ENCODE measurements at places on chromosomes 7 and 10.

- DNase-seq = no peak
Observed at GRCh38 chr10:86295791-86296190, 70.8 kb downstream of the GRID1 start.

- DNase-seq = no peak
Observed at GRCh38 chr7:99406557-99406956, 1.8 kb downstream of the PDAP1 start.

DNA sequence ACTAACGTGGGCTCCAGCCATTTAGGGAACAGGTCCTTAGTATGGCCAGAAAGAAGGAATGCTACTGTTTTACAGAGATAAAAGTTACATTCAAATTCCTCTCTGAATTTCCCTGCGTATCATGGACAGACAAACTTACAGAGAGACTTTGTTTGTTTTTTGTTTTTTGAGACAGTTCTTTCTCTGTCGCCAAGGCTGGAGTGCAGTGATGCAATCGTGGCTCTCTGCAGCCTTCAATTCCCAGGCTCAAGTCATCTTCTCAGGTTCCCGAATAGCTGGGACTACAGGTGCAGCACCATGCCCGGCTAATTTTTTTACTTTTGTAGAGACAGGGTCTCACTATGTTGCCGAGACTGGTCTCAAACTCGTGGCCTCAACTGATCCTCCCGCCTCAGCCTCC, 64.5 kb upstream of the MPP7 start:
- no peak for DNase-seq

- no peak for DNase-seq
Observed at GRCh38 chr10:8712656-8713055, 658.2 kb downstream of the GATA3 start.

DNA sequence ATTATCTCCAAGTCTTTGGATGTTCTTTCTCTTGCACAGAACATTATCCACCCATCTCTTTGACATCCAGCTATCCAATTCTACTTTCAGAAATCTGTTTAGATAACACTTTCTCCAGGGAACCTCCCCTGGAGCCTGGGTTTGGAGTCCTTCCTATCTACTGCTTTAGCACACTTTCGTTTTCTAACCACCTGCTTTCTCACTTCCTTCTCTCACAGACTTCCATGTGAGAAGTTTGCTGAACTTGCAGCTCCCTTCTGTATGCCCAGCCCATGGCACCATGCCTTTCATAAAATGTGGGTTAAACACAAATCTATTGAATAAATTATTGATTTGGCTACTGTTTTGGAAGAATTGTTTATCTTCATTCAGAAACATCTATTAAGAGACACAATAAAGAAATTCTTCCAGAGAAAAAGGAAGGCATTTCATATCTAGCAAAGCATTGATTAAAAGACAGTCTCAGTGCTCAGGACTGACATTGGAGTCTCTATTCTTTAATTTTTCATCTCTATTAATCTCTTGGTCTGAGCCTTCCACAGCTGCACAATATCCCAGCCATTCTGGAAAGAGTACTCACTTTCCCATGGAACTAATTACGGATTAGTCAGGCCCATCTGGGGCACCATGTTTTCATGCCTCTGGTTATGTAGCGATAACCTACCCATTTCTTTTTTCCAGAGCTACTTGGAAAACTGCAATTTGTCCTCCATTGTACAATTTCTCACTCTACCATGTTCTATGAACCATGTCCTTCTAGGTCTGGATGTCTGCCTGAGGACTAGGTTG, 1077.3 kb downstream of the SORCS3 start:
- DNase-seq = no peak

DNA sequence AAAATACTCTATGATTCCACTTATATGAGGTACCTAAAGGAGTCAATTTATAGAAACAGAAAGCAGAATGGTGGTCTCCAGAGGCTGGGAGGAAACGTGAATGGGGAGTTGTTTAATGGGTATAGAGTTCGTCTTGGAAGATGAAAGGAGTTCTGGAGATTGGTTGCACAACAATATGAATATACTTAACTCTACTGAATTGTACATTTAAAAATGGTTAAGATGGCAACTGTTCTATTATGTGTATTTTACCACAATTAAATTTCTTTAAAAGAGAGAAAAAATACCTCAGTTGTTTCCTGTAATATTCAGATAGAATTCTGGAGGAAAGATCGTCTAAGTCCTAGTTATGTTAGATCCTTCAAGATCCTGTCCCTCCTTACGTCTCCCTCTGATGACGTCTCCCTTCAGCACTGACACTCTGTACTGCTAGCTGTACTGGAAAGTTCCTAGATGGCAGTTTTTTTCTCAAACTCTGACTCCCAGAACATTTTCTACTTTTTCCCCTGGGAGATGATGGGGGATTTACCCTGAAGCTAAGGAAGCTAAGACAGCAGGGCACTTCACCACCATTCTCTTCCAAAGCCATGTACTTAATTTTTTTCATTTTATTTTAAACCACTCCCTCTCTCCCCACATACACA, 53.2 kb upstream of the CAV2 start:
- no peak for DNase-seq

GRCh38 chr10:76740514-76740913, 897.1 kb downstream of the KCNMA1 start:
- no peak for DNase-seq

- peak; percentile 50 for DNase-seq
Observed at GRCh38 chr10:6203331-6204062, 765 bp downstream of the PFKFB3 start.

GRCh38 chr7:131646203-131646602, 89.8 kb upstream of the PODXL start:
- no peak for DNase-seq

DNA sequence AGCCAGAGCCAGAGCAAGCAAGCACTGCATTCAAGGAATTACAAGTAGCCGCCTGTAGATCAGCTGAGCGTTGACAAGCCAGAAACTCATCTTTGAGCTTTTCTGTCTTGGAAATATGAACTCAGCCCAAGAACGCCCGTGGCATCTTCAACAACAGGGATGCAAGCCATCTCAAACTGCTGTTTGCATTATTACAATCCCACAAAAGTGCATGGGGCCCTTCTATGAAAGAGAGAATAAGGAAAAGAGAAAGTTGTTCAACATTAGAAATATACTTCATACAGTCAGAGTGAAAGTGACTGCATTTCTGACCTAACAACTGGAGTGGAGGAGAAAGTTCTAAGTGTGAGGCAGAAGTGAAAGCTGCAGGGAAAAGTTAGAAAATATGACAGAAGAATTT, 6.5 kb downstream of the SGCE start:
- no peak for DNase-seq

DNA sequence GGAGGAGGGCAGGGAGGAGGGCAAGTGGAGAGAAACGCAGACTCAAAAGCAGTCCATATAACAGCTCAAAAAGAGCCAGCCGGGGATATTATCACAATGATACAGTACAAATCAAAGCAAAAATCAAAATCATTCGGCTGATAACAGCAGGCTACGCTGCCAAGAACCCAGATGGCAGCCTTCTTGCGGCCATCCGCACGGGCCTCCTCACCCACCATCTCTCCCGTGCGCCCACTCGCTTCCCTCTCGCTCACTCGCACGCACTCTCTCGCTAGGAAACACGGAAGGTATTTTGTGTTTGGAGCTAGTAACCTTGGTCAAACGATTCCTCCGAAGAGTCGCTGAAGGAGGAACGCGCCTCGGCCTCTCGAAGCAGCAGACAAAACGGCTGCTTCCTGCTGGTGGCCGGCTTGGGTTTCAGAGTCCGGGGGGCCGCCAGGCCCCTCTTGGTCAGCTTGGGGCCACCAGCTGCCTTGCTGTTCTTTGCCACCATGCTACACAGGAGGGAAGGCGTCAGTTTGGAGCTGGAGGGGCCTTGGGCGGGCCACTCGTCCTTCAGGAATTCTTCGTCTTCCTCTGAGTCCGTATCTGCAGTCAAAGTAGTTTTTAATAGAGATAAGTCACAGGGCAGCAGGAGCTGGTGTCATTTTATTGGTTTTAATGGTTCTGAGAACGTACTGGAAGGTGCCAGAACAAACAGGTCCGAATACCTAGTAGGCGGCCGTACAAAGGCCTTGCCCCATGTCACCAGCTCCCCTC, 68.9 kb downstream of the SLC29A4 start:
- DNase-seq = no peak

DNA sequence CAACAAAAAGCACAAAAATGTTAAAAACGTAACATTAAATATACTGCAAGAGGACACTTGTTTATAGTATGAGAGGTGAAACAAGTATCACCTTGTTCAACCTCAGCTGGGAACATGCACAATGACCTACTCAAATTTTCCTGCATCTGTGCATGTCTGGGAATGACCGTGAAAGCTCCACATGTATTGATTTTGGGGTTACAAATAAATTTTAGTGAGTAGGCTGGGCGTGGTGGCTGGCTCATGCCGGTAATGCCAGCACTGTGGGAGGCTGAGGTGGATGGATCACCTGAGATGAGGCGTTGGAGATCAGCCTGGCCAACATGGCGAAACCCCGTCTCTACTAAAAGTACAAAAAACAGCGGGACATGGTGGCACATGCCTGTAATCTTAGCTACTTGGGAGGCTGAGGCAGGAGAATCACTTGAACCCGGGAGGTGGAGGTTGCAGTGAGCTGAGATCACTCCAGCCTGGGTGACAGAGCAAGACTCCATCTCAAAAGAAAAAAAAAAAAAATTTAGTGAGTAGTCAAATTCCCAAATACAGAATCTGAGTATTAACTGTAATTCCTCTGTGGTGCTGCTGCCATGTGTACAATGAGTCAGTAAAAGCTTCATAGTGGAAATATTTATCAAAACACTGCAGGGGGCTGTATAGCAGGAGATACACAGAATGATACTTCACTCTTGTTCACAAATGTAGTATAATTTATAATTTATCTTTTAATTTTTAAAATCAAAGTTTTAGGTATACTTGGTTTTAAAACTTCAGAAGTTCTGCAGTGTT, 41.1 kb downstream of the SUGCT start:
- DNase-seq = no peak
